GM23338 (cell line): ENCODE measurements at places on chromosomes 3 and 15. TPM values are rescaled to one million over a fixed set of nuclear protein-coding genes. Genes with fewer than 3 reads are reported as not detected.

The CHL1 gene
- polyA plus RNA-seq: 1.4 and 2.6 TPM in 2 replicates

The CD86 gene
- polyA plus RNA-seq: not detected in 2 replicates

DNA sequence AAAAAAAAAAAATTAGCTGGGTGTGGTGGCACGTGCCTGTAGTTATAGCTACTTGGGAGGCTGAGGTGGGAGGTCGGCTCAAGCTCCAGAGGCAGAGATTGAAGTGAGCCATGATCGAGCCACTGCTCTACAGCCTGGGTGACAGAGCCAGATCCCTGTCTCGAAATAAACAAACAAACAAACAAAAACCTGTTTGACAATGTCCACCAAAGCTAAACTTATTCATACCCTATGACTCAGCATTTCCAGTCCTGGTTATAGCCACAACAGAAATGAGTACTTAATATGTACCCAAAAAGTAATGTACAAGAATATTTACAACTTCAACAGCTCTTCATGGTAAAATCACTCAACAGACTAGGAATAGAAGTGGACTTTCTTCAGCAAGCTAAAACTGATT lies 31.1 kb downstream of the SERP1 start:
- DNase-seq: no peak

- DNase-seq: no peak
These were observed 175.2 kb upstream of the ZPLD1 start for GRCh38 chr3:102259663-102260062.

DNA sequence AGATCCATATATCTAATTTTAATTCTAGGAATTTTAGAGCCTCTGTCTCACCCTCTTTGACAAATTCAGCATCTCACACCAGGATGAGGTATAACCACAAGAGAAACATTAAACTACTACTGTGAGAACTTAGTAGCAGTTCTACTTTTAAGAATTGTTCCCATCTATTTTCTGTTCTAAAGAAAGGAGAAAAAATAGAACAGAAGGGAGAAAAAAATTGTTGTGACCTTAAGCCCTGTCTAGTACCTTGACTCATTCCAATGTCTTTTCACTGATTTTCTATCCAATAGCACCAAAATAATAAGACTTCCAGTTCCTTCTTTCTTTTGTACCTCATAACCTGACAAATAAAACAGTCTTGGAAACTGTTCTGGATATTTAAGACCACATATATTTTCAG lies 37.0 kb downstream of the FRMD5 start:
- no peak for DNase-seq

DNA sequence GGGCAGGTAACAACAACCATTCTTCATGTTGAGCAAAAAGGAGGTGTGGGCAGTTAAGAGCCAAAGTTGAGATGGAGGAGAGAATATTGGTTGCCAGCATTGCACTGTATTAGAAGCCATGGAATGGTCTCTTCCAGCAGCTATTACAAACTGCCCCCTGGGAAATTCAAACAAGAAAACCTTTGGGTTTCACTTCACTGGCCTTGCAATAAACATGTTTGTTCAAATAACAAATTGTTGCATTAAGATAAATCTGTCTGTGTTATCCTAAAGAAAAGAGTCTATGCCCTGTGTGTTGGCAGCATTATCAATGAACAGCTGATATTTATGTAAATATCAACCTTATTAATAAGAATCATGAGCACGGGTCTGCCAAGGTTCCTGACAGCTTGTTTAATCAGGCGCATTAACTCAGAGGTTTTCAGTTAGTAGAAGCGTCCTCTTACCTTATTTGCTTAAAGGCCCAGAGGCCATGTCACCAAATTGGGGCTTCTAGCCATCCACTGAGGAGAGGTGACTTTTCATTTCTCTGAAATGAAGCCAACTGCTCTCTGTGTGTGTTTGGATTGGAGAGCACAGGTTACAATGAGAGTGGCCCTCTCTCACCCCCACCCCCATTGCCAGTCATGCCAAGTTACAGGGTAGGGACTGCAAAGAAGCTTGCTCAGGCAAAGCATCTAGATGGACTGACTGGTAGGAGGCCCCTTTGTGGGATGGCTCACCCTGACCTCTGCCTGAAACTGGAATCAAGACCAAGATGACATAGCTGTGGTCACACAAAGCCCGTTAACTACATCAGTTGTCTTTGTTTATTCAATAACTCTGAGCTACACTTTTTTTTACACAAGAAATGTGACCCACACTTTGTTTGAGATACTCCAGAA lies 10.5 kb downstream of the FILIP1L start:
- DNase-seq: no peak

- no peak for DNase-seq
These were observed 19.8 kb upstream of the USP3 start for GRCh38 chr15:63484433-63485186.

GRCh38 chr3:133487204-133487603 lies 86.3 kb upstream of the CDV3 start:
- DNase-seq: no peak

DNA sequence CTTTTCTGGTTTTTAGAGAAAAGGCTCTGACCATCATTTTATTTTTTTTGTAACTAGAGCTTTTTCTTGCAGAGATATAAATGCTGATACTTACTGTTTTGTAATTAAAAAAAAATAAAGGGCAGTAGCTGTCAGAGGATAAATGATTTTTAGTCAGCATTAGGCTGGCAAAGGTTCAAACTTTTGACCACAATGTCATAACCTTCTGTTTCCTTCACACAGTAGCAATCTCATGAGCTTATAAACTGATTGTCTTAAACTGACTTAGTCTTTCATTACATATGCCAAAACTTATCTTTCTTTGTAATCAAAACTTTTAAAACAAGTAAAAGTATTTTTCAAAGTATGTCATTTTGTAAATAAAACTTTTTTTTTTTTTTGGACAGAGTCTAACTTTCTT lies 841.9 kb downstream of the OTOL1 start:
- no peak for DNase-seq

DNA sequence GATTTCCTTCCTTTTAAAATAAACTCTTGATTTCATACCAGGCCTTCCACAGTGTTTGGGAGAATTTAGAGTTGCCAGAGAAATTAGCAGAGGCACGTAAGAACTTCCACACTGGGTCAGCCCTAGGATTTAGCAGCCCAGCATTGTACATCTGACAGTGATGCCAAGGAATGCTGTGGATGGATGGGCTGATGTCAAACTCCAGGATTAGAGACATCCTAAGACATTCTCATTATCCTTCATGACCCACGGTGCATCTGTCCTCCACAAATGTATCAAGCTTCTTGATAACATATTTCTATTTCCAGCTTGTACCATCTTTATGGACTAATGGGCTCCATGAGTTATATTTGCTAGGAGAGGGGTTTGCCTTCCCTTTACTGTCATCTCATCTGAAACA lies 8.0 kb upstream of the TPM1 start:
- DNase-seq: no peak
